ENCODE measurements at places on chromosomes 11 and 22. TPM values are rescaled to one million over a fixed set of nuclear protein-coding genes. Genes with fewer than 3 reads are reported as not detected.

Gene PICALM
- 233 TPM for total RNA-seq

GRCh38 chr11:820655-821511 is 2.2 kb downstream of the PNPLA2 start:
- peak overlapping the region; percentile 96 for H3K27ac ChIP-seq
- H3K4me1 ChIP-seq = peaks cover 57% of the 10 kb centered on the region
- peaks cover 9% of the 10 kb centered on the region for H3K27me3 ChIP-seq
- DNase-seq = peak; percentile 81
- peaks cover 14% of the 10 kb centered on the region for H3K36me3 ChIP-seq

Gene ZP1
- total RNA-seq = not detected

- no peak overlapping the region for H3K4me3 ChIP-seq
- H3K27me3 ChIP-seq = no peaks in the 10 kb centered on the region
- no peak overlapping the region for H3K27ac ChIP-seq
Measured at GRCh38 chr11:44597358-44598012, 32.0 kb downstream of the CD82 start.

DNA sequence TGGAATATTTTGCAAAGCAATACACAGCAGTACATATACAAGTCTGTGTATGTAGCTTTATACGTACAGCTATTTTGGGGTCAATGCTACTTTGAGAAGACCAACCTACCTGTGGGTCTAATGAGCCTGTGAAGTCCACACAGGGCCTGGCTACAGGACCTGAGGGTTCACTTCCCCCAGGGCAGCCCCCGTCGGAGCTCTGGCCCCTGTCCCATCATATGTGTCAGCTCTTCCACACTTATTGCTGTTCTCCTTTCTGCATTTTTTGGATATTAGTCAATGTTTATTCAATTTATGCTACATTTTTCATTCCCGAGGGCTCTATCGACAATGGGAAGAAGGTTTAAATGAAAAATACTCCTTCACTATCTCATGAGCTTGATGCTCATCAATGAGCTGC is 1473.6 kb downstream of the BRD1 start:
- H3K4me3 ChIP-seq = no peak overlapping the region
- H3K27me3 ChIP-seq = no peaks in the 10 kb centered on the region
- no peak for DNase-seq
- H3K36me3 ChIP-seq = no peaks in the 10 kb centered on the region

GRCh38 chr22:39469326-39469680 is 12.5 kb downstream of the MGAT3 start:
- H3K36me3 ChIP-seq = no peaks in the 10 kb centered on the region
- no peak for DNase-seq
- no peak overlapping the region for H3K4me3 ChIP-seq

DNA sequence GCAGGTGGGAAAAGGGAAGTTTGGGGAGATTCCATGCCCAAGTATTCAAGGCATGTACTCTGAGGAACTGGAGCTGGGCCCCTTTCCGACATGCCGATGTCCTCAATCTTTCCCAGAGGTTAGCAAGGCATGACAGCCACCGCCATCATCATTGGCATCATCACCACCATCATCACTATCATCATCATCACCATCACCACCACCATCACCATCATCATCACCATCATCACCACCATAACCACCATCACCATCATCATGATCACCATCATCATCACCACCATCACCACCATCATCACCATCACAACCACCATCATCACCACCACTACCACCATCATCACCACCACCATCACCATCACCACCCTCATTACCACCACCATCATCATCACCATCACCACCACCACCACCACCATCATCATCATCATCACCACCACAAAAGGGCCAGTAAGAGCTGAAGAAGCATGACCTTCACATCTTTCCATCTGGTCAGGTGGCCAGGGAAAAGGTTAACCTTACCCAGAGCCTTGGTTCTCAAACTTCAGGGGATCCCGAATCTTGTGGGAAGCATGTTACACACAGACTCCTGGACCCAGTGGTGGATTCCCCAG is 25.8 kb downstream of the PHF21B start:
- no peaks in the 10 kb centered on the region for H3K27me3 ChIP-seq
- DNase-seq = no peak
- H3K4me1 ChIP-seq = no peaks in the 10 kb centered on the region
- no peaks in the 10 kb centered on the region for H3K36me3 ChIP-seq
- no peak overlapping the region for H3K4me3 ChIP-seq

Gene BATF2
- total RNA-seq = 4.0 TPM

Gene OR4C11
- total RNA-seq = not detected

DNA sequence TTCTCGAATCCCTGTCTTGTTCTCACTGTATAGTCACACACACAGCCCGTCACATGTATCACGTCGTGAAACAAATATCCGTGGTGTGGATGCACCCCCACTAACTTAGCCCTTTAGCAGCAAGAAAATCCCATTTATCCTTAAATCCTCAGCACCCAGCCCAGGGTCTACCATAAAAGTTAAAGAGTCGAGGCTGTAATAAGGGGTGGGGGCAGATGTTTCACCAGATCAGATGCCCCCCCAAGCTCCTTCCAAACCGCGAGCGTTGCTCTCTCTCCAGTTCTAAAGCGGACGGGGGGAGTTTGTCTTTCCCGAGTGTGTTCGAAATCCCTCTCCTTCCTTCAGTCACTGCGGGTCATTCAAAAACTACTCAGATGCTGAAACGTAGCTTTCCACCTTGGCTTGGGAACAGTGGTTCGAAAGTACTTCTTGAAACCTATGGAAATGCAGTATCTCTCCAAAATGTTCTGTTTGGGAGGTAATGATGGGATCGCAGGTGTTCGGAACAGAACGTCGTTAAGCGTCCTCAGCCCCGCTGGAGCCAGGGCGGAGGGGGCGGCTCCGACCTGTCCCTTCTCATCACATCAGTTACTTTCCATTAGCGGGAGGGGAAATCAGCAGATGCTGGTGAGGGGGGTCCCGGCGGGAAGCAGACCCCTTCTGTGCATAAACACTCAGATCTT is 156.2 kb downstream of the BRD1 start:
- DNase-seq = no peak
- peaks cover 3% of the 10 kb centered on the region for H3K4me1 ChIP-seq
- no peak overlapping the region for H3K4me3 ChIP-seq
- peaks cover 55% of the 10 kb centered on the region for H3K27me3 ChIP-seq
- no peaks in the 10 kb centered on the region for H3K36me3 ChIP-seq

GRCh38 chr11:95641495-95641894 is 148.1 kb downstream of the FAM76B start:
- no peak overlapping the region for H3K4me3 ChIP-seq
- H3K27me3 ChIP-seq = no peaks in the 10 kb centered on the region
- no peaks in the 10 kb centered on the region for H3K4me1 ChIP-seq
- no peak for DNase-seq
- H3K27ac ChIP-seq = no peak overlapping the region
- no peaks in the 10 kb centered on the region for H3K36me3 ChIP-seq

Gene YPEL1
- not detected for total RNA-seq

DNA sequence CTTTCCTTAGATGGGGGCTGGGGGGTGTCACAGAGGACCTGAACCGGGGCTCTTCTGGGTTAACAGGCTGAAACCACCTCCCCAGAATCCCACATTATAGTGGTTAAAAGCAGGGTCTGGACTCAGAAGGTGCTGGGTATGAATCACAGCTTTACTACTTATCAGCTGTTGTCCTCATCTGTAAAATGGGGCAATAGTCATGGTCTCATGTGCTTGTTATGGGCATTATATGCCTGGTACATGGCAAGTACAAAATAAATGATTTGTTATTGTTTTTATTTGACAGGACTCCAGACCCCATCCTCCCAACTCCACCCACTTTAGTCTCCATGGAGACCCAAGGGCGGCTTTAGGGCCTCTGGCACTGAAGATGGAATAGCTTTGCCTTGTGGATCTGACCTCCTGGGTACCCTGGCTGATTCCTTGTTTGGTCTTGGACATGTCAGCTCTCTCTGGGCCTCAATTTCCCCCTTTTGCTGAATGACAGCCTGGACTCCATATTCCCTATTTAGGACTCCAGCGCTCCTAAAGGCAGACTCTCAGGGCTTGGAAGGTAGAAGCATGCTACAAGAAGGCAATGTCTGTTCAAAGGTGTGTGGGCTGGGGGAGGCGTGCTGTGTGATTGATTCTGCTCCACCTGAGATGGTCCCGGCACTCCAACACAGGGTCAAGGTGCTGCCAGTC is 812 bp upstream of the SMTN start:
- H3K4me3 ChIP-seq = peak overlapping the region; percentile 57
- peaks cover 66% of the 10 kb centered on the region for H3K4me1 ChIP-seq
- H3K36me3 ChIP-seq = no peaks in the 10 kb centered on the region
- peak overlapping the region; percentile 96 for H3K27ac ChIP-seq
- DNase-seq = no peak

Gene DUSP8
- total RNA-seq = 25.1 TPM

- H3K4me1 ChIP-seq = peaks cover 37% of the 10 kb centered on the region
- DNase-seq = no peak
- H3K27me3 ChIP-seq = no peaks in the 10 kb centered on the region
- no peak overlapping the region for H3K27ac ChIP-seq
- H3K36me3 ChIP-seq = no peaks in the 10 kb centered on the region
Measured at GRCh38 chr22:39314251-39314971, 5.0 kb downstream of the RPL3 start.

Gene NFRKB
- total RNA-seq = 28.7 TPM

GRCh38 chr11:7585816-7586215 is 72.0 kb downstream of the PPFIBP2 start:
- peak overlapping the region; percentile 28 for H3K27ac ChIP-seq
- no peak overlapping the region for H3K4me3 ChIP-seq
- peaks cover 17% of the 10 kb centered on the region for H3K4me1 ChIP-seq
- no peaks in the 10 kb centered on the region for H3K27me3 ChIP-seq

GRCh38 chr11:120532832-120533196 is 21.3 kb downstream of the GRIK4 start:
- H3K27me3 ChIP-seq = peaks cover 85% of the 10 kb centered on the region
- no peak for DNase-seq
- H3K27ac ChIP-seq = no peak overlapping the region
- no peaks in the 10 kb centered on the region for H3K4me1 ChIP-seq
- no peak overlapping the region for H3K4me3 ChIP-seq

- H3K4me3 ChIP-seq = no peak overlapping the region
- no peaks in the 10 kb centered on the region for H3K36me3 ChIP-seq
- H3K27me3 ChIP-seq = no peaks in the 10 kb centered on the region
- no peaks in the 10 kb centered on the region for H3K4me1 ChIP-seq
Measured at GRCh38 chr11:26149585-26149984, 182.3 kb upstream of the ANO3 start.

DNA sequence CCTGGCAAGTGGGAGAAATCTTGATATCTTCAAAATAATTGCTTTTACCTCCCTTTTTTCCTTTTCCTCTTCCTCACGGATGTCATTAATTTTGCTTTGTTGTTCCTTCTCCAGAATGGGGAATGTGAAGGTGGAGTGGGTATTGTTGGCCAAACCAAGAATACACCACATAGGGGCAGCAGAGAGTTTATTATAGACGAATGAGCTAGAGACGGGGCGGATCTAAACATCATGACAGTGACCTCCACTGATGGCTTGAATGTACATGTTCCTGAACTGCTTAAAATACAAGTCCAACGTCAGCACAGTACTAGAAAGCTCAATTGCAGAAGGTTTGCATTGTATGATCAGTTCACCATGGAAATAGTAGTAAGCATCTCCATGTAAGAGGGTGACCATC is 122.3 kb upstream of the SNX19 start:
- no peak overlapping the region for H3K4me3 ChIP-seq
- no peaks in the 10 kb centered on the region for H3K27me3 ChIP-seq
- no peak for DNase-seq
- no peaks in the 10 kb centered on the region for H3K36me3 ChIP-seq

Gene GLYAT
- not detected for total RNA-seq

Gene GPHA2
- total RNA-seq = 6.0 TPM

DNA sequence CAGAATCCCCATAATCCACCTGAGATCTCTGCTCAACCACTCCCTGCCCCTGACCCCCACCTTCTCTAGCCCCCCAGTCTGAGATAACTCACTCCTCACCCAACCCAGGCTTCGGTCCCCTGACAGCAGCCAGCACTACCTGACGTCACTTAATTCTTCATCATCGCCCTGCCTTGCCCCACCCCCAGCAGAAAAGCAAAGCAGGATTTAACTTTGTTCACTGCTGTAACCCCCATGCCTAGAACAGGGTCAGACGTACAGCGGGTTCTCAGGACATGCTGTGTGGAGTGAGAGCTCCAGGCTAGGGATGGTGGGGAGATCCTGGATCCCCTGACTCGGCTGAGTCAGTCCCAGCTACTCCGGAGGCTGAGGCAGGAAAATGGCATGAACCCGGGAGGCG is 45.8 kb downstream of the ELFN2 start:
- no peaks in the 10 kb centered on the region for H3K36me3 ChIP-seq
- H3K27ac ChIP-seq = no peak overlapping the region
- DNase-seq = no peak
- H3K4me3 ChIP-seq = no peak overlapping the region

GRCh38 chr11:78657441-78657840 is 82.8 kb upstream of the NARS2 start:
- H3K27me3 ChIP-seq = no peaks in the 10 kb centered on the region
- H3K36me3 ChIP-seq = no peaks in the 10 kb centered on the region
- no peak overlapping the region for H3K27ac ChIP-seq
- no peak for DNase-seq
- no peak overlapping the region for H3K4me3 ChIP-seq
- no peaks in the 10 kb centered on the region for H3K4me1 ChIP-seq

Gene C1QTNF6
- total RNA-seq = 7.0 TPM

- H3K27ac ChIP-seq = no peak overlapping the region
- no peak overlapping the region for H3K4me3 ChIP-seq
- no peaks in the 10 kb centered on the region for H3K27me3 ChIP-seq
- DNase-seq = no peak
- H3K4me1 ChIP-seq = peaks cover 8% of the 10 kb centered on the region
Measured at GRCh38 chr11:112023104-112023503, 2.1 kb upstream of the DLAT start.

Gene ATG13
- total RNA-seq = 99.9 TPM

- H3K27me3 ChIP-seq = no peaks in the 10 kb centered on the region
- H3K36me3 ChIP-seq = no peaks in the 10 kb centered on the region
- DNase-seq = no peak
- H3K4me1 ChIP-seq = peaks cover 5% of the 10 kb centered on the region
- H3K4me3 ChIP-seq = no peak overlapping the region
Measured at GRCh38 chr11:72823105-72823804, 9.0 kb downstream of the ATG16L2 start.
